Amygdala (tissue), 56 donors: ENCODE measurements at places on chromosomes 13 and 19.

GRCh38 chr19:32816555-32817099 is 52.9 kb downstream of the SLC7A9 start:
- no peak for DNase-seq

DNA sequence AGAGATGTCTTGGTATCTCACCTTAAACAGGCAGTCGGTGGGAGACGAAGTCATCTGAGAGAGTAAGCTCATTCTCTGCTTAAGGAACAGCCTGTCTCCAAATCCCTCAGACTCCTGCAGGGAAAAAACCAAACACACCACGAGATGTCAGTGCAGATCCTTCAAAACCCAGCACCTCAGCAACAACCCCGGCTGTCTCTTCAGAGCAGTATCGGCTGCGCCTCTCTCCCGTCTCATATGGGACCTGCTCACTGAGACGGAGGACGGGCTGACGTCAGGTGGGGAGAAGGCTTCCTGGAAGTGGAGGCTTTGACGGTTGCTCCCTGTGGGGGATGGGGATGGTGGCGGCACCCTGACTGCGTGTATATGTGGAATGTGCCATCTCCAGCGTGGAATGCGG is 43.6 kb downstream of the ANKRD27 start:
- DNase-seq = no peak

DNA sequence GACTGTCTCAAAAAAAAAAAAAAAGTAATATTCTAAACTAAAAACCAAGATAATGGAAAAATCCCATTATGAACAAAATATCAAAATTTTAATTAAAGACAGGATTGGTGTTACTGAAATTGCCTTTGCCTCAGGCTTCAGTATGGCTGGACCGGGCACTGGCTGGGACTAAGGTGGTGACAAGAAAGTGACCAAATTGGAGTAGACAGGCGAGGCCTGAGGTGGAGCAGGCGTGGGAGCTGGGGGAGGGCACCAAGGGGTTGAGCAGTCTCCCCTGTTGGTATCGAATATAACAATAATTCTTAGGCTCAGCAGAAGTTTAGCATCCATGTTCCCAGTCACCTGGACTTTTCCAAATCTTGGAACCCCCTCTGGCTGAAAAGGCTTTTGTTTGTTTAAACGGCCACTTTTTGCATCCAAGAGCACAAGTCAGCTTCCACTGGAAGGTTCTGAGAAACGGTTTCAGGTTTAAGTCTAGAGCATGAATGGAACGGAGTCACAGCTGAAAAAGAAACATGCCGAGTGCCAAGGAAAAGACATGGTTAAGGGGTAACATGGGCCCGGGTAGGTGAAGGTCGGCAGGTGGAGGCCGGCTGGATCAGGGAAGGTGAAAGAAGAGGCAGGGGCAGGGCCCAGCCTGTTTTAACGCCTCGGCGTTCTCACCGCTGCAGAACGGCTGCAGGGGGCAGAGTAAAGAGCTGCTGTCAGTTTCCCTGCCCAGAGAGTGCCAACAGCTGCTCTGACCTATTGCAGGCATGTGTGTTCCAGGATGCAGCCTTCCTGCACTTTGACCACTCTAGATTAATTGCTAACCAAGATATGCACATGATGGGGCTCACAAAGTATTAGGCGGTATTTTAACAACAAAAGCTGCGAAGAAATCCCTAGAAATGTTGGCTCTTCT is 104.4 kb downstream of the TM9SF2 start:
- no peak for DNase-seq

DNA sequence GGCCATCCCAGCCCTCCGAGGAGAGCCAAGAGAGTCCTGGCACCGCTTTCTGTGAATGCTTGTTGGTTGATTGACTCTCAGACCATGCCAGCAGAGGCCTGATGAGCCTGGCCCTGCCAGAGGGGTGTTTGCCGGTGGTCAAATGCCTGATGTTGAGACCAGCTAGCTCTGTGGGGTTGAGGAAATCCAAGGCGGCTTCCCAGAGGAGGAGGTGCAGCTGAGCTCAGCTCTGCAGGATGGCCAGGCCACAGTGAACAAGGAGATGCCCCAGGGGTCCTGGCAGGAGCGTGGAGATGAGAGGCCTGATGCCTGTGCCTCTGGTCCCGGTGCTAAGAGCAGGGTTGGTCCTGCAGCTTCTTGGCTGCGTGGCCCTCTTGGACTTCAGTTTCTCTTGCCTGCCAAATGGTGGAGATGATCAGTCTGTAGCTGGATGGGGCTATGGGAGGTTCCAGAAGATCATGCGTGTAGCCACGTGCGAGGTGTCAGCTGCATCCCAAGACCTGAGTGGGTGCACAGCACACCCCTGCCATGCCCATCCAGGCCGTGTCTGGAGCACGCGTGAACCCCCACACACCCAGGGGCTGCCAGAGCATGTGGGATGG is 16.8 kb downstream of the NFIC start:
- no peak for DNase-seq

DNA sequence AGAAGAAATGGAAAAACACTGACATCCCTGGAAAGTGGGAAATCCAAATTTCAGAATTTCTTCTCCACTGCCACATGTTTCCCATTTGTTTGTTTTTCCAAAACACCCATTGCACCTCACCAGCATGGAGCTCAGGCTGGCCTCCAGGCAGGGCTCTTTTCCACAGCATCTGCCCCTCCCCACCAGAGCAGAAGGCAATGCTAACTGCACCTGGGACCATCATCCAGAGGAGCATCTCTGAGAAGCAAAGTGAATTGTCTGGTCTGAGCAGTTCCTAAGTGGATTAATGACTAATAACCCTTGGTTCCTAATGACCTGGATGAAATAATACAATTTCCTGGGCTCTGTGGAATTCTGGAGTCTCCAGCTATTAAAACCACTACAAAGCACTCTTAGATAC is 8.8 kb upstream of the CYSLTR2 start:
- no peak for DNase-seq

DNA sequence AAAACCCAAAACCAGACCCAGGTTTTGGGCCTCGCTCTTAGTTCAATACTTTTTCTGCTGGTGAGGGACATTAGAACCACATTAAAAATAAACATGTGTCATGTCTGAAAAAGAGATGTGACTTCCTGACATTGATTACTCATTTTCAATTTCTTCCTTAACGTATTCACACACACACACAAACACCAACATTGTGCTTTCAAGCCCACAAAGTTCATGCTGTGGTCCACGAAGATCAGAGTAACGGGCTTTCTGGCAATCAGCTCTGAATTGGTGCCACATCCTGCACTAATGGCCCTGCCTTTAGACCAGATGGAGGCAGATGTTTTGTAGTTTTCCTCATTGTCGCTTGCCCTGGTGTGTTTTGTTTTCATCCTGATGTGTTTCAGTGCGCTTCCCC is 47.9 kb upstream of the POMP start:
- no peak for DNase-seq

- no peak for DNase-seq
Observed at GRCh38 chr13:109792416-109793059, 6.2 kb upstream of the IRS2 start.

- DNase-seq = no peak
Observed at GRCh38 chr19:45154064-45154827, 6.5 kb downstream of the NKPD1 start.

GRCh38 chr13:28055357-28055756 is 45.0 kb downstream of the FLT3 start:
- no peak for DNase-seq

- no peak for DNase-seq
Observed at GRCh38 chr13:45895881-45896280, 44.3 kb upstream of the SIAH3 start.

DNA sequence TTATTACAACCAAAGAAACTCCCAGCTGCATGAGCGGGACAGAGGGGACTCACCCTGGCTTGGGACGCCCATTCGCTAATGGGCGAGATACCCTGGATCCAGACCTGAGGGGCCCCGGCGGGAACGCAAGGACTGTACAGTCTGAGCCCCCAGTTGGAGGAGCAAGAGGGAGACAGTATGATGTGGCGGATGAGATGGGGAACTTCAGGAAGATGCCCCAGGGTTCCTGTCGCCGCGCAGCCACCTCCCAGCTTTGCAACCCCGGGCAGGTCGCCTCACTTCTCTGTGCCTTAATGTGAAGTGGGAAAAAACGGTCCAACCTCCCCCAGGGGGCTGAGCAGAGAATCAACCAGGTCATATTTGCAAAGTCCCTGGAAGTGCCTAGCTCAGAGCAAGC is 2.5 kb downstream of the NPAS1 start:
- DNase-seq = no peak

DNA sequence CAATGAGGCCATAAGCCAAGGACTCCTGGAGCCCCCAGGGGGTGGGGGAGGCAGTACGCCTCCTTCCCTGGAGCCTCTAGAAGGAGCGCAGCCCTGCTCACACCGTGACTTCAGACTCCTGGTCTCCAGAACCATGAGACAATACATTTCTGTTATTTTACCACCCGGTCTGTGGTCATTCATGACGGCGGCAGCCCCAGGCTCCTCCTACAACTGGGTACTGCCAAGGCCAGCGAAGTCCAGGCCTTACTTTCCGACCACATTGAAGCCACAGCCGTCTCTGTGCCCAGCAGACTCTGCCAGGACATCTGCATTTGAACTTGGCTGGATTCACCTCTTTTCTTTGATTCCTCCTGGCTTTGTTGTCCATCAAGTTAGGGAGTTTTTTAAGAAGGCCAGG is 10.5 kb downstream of the GNG7 start:
- peak; percentile 77 for DNase-seq

DNA sequence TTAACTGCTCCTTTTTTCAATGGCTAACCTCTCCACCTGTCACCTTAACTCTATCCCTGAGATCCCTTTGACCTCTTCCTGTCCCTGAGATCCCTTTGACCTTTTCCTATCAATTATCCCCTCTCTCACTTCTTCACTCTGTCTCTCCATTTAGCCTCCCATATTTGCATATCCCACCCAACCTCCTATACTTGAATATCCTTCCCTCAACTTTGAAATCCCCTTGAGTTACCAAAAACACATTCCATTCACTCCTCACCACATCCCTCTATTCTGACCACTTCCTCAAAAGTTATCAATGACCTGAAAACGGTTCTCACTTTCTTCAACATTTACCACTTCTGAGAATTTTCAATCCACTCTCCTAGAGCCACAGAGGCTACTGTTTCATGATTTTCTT is 3.0 kb downstream of the MYCBP2 start:
- no peak for DNase-seq

DNA sequence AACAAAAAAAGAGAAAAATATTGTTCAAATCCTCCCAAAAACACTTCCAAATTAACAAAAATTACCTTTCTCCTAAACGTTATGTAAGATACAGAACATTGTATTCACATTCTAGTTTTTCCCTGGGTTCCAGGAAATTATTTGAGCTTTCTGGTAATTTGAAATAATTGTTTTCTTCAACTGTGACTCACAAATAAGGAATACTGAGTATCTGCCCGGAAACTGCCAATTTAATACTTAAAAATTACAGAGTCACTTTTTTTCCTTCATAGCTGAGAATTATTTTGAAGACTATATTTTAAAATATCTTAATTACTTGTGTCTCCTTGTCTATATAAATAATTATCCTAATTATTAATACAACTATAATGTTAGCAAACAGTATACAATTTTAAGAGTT is 709.0 kb upstream of the ARGLU1 start:
- DNase-seq = no peak

GRCh38 chr13:21966014-21966413 is 295.1 kb downstream of the FGF9 start:
- DNase-seq = no peak

DNA sequence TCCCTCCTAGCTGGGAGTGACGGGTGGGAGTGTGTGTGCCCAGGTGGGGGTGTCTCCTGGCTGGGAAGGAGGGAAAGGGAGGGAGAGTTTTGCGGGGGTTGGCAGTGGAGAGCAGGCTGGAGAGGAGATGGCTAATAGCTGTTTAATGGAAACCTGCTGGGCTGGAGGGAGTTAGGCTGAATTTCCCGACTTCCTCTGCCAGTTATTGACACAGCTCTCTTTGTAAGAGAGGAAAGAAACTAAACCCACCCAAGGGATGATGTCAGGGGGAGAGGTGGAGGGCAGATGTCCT is 10.2 kb upstream of the ILF3 start:
- DNase-seq = peak; percentile 40

DNA sequence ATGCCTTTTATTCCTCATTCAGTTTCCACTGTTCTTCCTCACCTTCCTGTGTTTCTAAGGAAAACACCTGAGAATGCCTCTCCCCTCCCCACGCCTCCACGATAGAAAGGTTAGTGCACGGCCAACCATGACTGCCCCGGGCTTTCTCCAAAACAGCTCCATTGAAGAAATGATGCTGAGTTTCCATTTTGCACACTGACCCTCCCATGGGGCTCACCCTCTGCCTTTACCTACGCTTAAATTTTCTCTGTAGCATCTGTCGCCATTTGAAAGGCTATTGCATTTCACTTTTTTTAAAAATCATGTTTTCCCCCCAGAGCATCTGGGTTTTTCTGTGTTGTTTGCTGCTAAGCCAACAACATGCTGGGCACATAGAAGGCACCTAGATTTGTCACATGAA is 48.2 kb downstream of the ABCC4 start:
- no peak for DNase-seq

GRCh38 chr13:103799028-103799427 is 732.8 kb upstream of the SLC10A2 start:
- DNase-seq = no peak

GRCh38 chr19:39795001-39795400 is 16.3 kb downstream of the LEUTX start:
- no peak for DNase-seq

GRCh38 chr19:49616945-49617344 is 23.0 kb downstream of the RRAS start:
- DNase-seq = no peak

GRCh38 chr19:3123088-3123721 is 12.6 kb upstream of the GNA15 start:
- no peak for DNase-seq

- DNase-seq = no peak
Observed at GRCh38 chr13:111855191-111855590, 211.8 kb upstream of the SOX1 start.

DNA sequence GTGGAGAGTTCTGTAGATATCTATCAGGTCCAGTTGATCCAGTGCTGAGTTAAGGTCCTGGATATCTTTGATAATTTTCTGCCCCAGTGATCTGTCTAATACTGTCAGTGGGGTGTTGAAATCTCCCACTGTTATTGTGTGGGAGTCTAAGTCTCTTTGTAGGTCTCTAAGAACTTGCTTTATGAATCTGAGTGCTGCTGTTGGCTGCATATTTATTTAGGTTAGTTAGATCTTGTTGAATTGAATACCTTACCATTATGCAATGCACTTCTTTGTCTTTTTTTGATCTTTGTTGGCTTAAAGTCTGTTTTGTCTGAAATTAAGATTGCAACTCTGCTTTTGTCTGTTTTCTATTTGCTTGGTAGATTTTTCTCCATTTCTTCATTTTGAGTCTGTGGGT is 15.4 kb downstream of the AP1M1 start:
- DNase-seq = no peak
